ENCODE measurements at places on chromosomes 5 and 9.
A peak's percentile ranks its signal among the peaks of the same experiment; 100 is the strongest.

DNA sequence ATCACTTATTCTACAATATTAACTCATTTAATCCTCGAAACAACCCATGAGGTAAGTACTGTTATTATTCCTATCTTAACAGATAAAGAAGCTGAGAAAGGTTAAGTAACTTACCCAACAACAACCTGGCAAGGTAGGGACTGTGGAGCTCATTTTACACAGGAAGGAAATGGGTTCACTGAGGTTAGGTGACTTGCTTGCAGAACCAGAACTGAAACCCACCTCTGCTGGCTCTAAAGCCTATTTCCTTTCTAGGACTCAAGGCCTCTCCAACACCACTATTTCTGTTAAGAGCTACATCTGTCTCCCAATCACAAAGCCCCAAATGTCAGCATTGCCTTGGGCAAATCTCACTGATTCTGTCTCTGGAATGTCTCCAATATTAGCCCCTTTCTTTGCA, 38.9 kb upstream of the IFNK start:
- DNase-seq: no peak

DNA sequence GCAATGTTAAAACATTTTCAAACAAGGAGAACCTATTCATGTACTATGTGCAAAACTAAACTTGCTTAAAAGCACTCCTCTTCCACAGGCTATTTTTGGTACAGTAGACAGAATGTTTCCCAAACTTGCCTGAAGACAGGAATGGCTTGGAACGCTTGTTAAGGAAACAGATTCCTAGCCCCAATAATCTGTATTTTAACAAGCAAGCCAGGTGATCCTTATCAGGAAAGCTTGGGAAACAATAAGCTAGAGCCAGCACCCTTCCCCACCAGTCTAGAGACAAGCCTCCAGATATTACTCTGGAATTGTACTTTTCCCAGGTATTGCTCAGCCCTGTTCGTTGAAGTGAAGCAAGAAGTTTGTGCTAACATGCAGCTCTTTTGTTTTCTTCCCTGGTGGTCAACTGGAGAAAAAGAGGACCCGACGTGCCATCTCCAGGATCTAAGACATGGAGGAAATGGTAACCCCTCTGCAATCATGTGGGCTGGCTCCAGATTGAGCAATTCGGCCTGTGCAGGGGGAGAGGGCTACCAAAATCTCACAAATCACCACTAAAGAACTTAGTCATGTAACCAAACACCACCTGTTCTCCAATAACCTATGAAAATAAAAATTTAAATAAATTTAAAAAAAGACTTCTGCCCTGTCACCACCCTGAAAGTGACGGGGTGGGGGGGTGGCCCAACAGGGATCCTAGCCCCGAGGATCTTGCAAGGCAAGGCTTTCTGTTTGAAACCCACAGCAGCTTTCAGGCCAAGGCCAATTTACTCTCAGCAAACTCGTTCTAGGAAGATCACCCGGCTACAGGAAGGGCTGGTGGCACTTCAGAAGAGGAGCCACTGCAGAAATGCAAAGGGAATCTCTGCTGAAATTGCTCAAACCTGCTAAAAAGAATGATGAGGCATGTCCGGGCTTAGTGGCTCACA, 48.6 kb downstream of the SHB start:
- DNase-seq: no peak

DNA sequence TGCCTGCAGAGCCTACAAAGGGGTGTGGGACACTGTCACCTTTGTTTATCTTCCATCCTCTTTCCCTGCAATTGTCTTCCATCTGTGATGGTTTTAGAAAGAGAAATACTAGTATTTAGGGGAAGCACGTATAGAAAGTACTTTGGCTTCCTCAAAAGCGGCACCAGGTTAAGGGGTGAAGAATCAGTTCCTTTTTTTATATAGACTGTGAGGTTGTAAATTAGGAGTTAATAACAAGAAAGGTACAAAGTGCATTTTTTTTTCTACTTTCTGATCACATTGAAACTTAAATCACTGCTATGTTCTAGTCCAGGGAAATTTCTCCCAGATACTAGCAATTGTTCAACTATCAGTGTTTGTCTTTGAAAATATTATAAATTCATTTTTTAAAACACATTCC, 219.3 kb downstream of the CEMIP2 start:
- DNase-seq: no peak

- no peak for DNase-seq
Observed at GRCh38 chr5:136516637-136517036, 151.3 kb upstream of the TRPC7 start.

DNA sequence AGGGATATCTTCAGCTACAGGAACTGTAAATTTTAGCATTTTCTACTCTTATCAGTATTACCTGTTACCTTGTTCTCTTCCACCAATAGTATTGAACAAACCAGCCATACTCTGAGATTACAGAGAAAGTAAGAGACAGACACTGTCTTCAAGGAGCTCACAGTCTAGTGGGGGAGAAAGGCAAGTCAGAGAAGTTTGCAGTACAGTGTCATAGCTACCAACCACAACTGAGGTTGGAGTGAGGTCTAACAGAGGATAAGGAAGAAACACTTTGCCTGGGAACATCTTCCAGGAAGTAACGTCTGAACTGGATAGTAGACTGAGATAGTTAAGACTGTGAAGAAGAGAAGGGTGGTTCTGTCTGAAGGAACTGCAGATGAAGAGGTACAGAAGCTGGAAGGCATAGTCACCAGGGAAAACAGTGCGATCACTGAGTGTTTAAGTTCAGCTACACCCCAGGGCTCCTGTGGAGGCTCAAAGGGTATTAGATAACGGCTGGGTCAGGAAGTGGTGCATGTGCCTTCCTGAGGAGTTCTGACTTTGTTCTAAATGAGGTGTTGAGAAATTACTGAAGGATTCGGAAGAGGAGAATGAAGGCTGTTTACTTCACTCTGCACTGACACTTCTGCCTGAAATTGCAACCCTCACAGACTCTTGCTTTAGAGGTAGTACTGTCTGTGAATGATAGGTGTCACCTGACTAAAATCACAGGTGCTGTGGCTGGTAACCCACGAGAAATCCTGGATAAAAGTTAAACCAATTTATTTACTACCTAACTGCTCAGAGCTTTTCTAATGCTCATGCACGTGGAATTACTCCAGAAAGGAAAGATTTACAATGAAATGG, 841.6 kb downstream of the MAT2B start:
- DNase-seq: no peak

DNA sequence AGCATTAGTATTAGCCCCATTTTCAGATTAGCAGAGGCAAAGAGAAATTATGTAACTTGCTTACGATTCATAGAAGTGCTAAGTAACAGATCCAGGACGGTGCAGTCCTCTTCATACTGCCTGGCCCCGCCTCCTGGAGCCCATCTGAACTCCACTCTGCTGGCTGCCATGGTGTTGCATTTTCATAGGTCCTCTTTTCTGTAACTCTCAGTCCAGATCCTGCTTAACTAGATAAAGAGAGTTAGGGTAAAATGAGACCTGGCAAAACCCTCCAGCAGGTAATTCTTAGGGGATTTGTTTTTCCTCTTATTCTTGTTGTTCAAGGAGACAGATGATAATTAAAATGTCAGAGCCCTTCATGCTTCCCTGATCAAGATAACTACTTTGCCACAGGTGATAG, 135.1 kb upstream of the EFNA5 start:
- no peak for DNase-seq

DNA sequence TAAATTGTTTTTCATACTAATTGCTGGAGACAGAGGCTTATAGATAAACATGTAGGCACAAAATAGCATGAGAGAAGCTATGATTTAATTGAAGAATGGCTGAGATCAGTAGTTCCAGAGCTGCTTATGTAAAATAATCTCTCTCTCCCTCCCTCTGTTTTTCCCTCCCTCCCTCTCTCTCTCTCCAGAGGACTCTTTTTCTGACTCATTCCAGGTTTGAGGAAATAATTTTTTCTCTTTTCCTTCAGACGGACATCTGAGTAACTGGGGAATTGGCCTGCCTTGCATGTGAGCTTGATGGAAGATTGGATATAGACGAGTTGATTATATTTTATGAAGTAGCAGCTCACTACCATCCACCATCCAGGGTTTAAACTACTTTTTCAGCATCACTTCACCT, 35.5 kb downstream of the KCTD16 start:
- DNase-seq: no peak

DNA sequence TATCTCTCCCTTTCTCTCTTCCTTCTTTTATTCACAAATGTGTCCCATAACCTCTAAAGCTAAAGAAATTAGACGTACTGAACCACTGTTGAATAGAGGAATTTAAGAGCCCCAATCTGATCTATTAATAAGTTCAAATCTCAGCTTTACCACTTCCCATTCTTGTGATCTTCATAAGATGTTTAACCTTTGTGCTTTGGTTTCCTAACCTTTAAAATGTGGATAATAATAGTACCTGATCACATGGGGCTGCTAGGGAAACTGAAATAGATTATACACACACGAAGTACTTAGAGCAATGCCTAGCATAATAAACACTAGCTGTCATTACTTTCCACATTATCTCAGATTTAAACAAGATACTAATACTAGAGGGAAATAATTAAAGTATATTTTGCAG, 324.3 kb upstream of the SEMA6A start:
- DNase-seq: no peak

DNA sequence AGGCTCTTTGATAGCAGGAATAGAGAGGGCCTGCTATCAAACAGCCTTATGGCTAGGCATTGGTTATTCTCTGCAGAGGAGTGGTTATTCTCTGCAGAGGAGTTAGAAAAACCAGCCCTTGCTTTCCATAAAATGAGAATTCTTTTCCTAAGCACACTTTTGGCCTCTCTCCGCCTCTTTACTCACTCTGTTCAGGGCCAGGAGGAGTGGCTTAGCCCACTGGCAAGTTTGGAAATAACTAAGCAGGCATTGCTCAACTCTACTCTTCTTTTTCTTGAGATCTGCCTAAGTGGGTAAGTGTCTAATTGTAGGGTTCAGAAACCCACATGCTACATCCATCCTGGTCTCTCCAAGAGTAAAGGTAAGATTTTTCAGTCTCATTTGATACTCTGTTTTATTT, 341.7 kb downstream of the KIAA0825 start:
- no peak for DNase-seq

GRCh38 chr5:138083702-138084101, at the start of gene WNT8A:
TSS of gene WNT8A (plus strand) at chr5:138084033. CDS start at chr5:138084128, 95 bp downstream.
- no peak for DNase-seq

DNA sequence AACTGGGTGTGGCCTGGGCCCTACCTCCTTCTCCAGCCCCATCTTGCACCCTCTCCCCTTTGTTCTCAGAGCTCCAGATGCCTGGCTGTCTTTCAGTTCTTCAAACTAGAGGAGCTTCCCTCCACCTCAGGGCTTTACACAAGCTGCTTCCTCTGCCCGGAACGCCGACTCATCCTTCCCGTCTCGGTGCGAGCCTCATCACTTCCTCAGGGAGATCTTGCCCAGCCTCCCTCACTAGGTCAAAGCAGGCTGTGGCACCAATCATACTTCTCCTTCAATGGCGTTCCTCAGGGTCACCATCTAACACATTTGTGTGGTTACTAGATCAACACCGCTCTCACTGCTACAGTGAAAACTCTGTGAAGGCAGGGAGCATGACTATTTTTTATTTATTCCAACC, 56.2 kb upstream of the ZSWIM6 start:
- DNase-seq: peak; percentile 5

GRCh38 chr9:115777610-115778009, 376.0 kb upstream of the PAPPA start:
- no peak for DNase-seq

GRCh38 chr5:128341056-128341455, 197.0 kb downstream of the FBN2 start:
- DNase-seq: no peak

- no peak for DNase-seq
Observed at GRCh38 chr9:86175743-86176456, 76.5 kb upstream of the GOLM1 start.

DNA sequence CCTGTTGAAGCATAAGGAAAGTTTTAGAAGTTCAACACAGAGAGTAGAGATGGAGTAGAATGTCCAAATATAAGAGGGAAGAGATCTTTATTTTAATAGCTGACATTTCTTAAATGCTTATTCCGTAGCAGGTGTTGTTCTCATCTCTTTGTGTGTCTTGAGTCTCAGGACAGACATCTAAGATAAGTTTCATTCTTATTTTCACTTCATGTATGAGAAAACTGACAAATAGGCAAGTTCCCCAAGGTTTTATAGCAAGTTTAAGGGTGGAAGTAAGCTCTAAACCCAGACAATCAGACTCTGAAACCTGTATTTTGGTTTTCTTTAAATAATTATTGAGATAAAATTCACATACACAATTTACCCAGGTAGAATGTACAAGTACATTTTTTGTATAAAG, 228.4 kb upstream of the PPP1R2B start:
- no peak for DNase-seq

GRCh38 chr5:173924899-173925298, 36.8 kb downstream of the CPEB4 start:
- no peak for DNase-seq

- no peak for DNase-seq
Observed at GRCh38 chr9:116837018-116837989, 150.2 kb downstream of the TRIM32 start.

- DNase-seq: no peak
Observed at GRCh38 chr9:12680341-12680740, 12.8 kb upstream of the TYRP1 start.

GRCh38 chr9:75539523-75539922, 350.9 kb upstream of the PCSK5 start:
- no peak for DNase-seq

DNA sequence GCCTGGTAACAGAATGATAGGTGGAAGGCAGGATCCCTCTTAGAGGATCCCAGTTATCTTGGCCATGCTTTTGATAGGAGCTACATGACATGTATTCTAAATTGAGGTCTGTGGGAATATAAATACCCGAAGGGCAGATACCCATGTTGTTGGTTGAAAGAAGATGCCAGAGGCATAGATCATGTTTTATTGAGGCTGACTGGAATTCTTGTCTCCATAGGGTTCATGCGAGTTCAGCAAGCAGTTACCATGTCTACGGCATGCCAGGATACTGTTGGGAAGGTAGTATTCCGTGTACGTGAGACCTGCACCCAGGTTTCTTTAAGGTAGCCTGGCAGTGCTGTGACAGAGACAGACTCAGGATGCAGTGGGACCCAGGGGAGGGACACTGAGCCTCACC, 230.7 kb downstream of the NR3C1 start:
- no peak for DNase-seq

- peak; percentile 22 for DNase-seq
Observed at GRCh38 chr9:134136118-134136995, 475 bp downstream of the WDR5 start.

All from stimulated activated CD4-positive, alpha-beta T cell treated with anti-CD3 and anti-CD28 coated beads, Interleukin-12 subunit alpha, Interleukin-12 subunit beta, amount 100 ng/mL, for 4 hours (primary cell).